ENCODE measurements at places on chromosomes 16 and 17. TPM values are rescaled to one million over a fixed set of nuclear protein-coding genes. Genes with fewer than 3 reads are reported as not detected.

C16orf96 gene
- not detected for total RNA-seq

CEMP1 gene
- total RNA-seq = not detected

KRTAP4-1 gene
- not detected for total RNA-seq

- peak; percentile 75 for DNase-seq
Measured at GRCh38 chr17:38879878-38880665, 10.2 kb downstream of the LASP1 start.

- DNase-seq = no peak
Measured at GRCh38 chr16:65181071-65181561, 59.3 kb upstream of the CDH11 start.
